Daoy (cell line): ENCODE measurements at places on chromosomes 6 and 20. TPM values are rescaled to one million over a fixed set of nuclear protein-coding genes. Genes with fewer than 3 reads are reported as not detected.

Gene C6orf118
- total RNA-seq: 0.51 TPM in 1 of 2 replicates, not detected in the other

Gene NUS1
- total RNA-seq: 13.8 and 15.5 TPM in 2 replicates

Gene MYB
- total RNA-seq: 2.7 and 3.3 TPM in 2 replicates

Gene RMND1
- total RNA-seq: 32.2 and 45.1 TPM in 2 replicates

Gene ACTL10
- 0.06 and 0.18 TPM in 2 replicates for total RNA-seq

Gene FAM217A
- not detected in 2 replicates for total RNA-seq

Gene SLC24A3
- 0.06 TPM in 1 of 2 replicates, not detected in the other for total RNA-seq

Gene PMEPA1
- total RNA-seq: 11.0 and 12.2 TPM in 2 replicates

Gene VGLL2
- not detected in 2 replicates for total RNA-seq
